ENCODE measurements at places on chromosomes 7 and 10. TPM values are rescaled to one million over a fixed set of nuclear protein-coding genes. Genes with fewer than 3 reads are reported as not detected.

Gene SORBS1
- 1.2 TPM for total RNA-seq

Gene PYROXD2
- 14.0 TPM for total RNA-seq

Gene OR2A7
- not detected for total RNA-seq

Gene PNLIPRP1
- not detected for total RNA-seq

Gene SLC29A3
- 3.0 TPM for total RNA-seq

Gene WDFY4
- not detected for total RNA-seq

Gene PRSS37
- not detected for total RNA-seq

Gene FAM25G
- total RNA-seq = not detected

Gene CYP3A7
- total RNA-seq = not detected

GRCh38 chr7:83575436-83575835, 73.5 kb downstream of the SEMA3E start:
- DNase-seq = no peak

DNA sequence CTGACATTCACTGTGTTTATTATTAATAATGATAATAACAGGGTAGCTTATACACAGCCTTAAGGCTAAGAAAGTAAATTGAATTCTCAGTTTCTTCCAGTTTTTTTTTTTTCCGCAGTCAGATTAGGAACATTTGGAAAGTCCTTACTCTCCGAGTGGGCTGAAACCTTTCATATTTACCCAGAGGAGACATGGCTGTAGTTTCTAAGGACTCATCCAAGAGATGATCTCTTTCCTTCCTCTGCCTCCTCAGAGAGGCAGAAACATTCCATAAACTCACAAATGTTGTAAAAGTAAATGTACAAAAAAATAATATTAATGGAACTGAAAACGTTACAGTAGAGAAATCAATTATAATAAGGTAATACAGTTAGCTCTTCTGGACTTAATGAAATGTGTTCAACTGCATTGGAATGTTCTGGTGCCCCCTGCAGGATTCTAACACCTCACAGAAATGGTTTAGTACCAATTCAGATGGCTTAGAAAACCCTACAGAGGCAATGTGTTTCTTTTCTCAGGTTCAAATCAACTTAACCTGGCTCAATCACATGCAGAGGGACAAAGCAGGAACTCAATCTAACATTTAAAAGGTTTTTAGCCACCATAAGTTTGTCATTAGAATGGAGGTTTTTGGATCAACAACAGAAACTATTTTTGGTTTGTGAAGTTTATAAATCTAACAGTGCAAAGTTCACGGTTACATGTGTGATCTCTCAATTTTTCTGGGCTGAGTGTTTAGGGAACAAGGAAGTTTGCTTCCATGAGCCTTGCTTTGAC, 71.7 kb downstream of the ICA1 start:
- DNase-seq = peak; percentile 66

- DNase-seq = peak; percentile 68
Measured at GRCh38 chr10:102310361-102311024, 65.2 kb downstream of the GBF1 start.

DNA sequence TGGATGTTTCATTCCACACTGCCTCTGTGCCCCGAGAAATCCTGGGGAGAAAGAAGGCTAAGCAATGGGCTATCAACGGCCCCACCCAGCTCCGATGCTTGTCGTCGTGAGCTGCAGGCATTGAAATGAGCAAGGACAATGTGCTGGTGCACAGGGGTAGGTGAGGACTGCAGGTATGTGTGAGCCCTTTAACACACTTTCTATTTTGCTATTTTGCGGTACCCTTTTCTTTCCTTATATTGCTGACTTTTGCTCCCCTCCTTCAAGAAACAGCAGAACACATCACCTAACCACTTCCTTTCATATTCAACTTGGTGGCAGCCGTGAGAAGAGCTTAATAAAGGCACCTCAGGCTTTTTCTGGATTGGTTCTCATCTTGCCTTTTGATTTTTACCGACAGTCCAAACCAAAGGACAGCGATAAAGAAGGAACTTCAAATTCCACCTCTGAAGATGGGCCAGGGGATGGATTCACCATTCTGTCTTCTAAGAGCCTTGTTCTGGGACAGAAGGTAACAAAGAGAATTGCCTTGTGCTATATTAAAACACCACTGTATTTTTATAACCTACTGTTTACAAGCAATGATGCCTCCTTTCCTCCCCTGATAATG, 39.2 kb downstream of the AIFM2 start:
- DNase-seq = no peak

GRCh38 chr7:112420236-112420861, 29.9 kb upstream of the IFRD1 start:
- peak; percentile 54 for DNase-seq

DNA sequence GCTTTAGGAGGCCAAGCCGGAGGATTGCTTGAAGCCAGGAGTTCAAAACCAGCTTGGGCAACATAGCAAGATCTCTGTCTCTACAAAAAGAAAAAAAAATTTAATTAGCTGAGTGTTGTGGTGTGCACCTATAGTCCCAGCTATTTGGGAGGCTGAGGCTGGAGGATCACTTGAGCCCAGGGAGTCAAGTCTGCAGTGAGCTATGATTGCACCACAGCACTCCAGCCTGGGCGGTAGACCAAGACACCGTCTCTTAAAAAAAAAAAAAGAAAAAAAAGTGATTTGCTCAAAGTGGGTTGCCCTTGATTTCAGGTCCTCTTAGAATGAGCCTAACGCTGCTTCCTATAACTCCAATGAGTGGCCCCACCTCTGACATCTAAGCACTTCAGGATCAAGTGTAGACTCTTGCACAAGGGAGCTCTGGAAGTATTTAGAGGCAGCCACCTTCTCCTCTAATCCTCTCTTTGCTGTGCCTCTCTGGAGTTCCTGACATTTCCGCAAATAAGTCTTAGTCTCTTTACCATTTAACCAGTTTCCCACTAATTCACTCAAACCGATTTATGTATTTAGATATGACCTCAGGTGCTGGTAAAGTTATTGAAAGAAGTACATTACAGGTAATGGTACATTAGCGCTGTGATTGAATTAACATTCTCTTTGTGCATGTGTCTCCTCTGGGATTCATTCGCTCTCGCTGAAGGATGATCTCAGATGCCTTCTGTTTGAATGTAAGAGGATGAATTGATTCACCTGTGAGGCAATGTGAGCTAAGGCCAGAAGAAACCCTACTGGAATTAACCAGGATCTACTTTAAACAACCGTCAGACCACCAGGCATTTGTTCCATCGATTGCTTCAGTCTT, 60.8 kb upstream of the CELF2 start:
- DNase-seq = no peak

DNA sequence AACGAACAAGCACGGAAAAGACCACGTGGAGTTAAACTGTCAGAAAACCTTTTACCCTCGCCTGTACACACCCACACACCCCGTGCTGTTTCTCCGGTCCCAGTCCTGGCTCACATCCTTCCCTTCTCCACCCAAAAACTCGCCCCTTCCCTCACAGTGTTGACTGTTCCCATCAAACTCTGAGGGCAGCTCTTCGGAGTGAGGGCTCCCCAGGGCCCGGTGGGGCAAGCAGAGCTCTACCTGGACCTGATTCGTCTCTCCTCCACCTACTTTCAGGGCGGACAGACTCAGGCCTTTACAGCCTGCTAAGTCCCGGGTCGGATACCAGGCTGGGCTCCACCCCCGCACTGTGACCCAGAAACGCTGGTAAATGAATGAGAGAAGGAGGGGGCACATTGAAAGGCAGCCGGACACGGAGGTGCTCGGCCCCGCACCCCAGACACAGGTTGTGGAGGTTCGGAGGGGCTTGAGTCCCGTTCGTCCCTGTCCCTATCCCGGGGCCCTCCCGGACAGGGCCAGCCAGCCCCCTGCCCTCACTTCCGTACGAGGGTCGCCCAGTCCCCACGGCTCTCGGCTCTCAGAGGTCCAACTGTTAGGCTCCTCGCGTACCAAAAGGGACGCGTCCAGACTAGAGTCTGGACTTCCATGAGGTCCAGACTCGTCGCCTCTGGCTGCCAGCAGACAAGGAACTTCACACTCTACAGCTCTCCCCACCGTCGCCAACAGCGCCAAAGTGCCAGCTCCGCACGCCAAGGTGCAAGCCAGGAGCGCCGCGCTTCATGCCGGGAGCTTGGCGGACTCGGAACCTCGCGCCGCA, 31.7 kb upstream of the ASL start:
- DNase-seq = peak; percentile 73

DNA sequence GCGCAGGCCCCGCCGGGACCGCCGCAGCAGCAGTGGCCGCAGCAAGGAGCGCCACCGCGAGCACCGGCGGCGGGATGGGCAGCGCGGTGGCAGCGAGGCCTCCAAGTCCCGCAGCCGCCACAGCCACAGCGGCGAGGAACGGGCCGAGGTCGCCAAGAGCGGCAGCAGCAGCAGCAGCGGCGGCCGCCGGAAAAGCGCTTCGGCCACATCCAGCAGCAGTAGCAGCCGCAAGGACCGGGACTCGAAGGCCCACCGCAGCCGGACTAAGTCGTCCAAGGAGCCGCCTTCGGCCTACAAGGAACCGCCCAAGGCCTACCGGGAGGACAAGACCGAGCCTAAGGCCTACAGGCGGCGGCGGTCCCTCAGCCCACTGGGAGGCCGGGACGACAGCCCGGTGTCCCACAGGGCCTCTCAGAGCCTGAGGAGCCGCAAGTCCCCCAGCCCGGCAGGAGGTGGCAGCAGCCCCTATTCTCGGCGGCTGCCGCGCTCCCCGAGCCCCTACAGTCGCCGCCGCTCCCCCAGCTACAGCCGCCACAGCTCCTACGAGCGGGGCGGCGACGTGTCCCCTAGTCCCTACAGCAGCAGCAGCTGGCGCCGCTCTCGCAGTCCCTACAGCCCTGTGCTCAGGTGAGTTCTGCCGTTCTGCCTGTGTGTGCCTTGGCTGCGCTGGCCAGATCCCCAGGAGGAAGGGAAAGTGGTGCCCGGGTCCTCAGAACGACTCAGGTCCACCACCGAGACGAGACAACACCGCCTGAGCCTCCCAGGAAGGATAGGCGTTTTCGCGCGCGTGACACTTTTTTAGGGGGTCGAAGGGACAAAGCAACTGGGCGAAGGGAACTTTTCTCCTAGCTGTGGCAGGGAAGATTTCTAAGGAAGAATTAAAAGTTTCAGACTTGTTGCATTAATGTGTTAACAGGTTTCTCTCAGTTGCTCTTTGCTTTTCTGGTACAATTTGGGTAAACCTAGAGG, 1.5 kb downstream of the CDK13 start:
- peak; percentile 74 for DNase-seq

GRCh38 chr10:7787150-7787856, 490 bp downstream of the KIN start:
- DNase-seq = peak; percentile 76

- no peak for DNase-seq
Measured at GRCh38 chr7:82172017-82172416, 271.6 kb downstream of the CACNA2D1 start.

- DNase-seq = no peak
Measured at GRCh38 chr10:74133923-74134820, 16.5 kb downstream of the AP3M1 start.

DNA sequence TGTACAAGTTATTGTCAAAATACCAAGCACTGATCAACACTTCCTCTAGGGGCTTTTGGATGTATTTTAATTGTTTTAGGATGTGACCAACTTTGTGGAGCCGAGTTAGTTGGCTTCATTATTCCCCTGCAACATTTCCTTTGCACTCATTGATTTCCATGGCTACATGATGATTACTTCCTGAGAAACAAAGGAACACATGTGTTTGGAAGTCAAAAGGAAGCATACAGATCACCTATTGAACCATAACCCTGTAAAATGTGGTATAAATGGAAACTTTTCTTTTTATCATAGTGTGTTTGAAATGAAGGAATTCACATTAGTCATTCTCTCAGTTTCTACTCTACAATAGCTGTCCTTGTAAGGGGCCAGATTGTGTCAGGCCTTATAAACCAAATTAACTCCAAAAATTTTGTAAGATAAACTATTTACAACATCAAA, 32.2 kb upstream of the EXOC6 start:
- peak; percentile 23 for DNase-seq

DNA sequence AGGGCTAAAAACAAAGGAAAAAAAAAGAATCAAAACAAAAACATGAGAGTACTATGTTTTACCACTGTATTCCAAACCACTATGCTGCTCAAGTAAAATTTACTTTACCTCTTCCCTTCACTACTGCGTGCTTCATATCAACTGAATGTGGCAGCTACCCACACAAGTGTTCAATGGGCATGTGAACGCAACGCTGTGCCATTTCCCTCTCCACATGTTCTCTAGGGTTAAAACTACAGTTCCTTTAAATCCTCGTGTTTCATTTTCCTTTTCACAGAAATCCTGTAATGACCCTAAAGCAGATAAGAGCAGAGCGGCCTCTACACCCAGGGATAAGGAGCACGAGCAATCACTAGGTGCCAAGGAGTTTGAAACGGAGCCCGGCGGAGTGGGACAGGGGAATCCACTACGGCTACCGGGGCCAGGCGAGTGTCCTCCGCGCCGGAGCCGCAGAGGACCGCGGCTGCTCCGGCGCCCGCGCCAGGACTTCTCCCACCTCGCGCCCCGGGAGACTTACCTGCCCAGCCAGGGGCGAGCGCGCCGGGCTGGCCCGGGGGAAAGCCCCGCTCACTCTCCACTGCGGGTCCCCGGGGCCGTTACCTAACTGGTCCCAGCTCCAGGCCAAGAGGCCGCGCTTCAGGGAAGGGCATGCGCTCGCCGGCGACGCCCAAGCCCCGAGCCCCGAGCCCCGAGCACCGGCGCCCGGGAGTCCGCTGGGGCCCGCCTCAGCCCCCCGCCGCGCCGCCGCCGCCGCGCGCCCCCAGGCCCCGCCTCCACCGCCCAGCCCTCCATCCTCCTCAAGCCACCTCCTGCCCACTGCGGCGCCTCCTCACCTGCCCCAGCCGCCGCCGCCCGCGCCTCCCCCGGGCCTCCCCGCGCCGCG, 711 bp downstream of the NAMPT start:
- peak; percentile 68 for DNase-seq

DNA sequence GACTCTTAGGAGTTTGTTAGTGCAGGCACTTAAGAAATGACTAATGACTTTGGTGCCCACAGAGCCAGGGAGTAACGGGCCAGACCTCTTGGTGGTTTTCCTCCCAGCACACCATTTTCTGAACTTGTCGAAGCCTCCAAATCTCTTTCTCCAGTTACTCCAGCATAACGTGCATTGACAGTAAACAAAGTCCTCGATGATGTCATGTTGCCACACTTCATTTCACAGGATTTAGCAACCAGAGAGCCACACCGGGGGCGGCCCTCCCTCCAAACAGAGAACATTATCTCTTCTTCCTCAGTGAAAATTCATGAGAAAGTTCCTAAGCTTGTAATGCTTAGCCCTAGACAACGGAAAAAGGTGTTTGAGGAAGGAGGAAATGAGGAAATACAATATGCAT, 4.0 kb upstream of the SVOPL start:
- no peak for DNase-seq

DNA sequence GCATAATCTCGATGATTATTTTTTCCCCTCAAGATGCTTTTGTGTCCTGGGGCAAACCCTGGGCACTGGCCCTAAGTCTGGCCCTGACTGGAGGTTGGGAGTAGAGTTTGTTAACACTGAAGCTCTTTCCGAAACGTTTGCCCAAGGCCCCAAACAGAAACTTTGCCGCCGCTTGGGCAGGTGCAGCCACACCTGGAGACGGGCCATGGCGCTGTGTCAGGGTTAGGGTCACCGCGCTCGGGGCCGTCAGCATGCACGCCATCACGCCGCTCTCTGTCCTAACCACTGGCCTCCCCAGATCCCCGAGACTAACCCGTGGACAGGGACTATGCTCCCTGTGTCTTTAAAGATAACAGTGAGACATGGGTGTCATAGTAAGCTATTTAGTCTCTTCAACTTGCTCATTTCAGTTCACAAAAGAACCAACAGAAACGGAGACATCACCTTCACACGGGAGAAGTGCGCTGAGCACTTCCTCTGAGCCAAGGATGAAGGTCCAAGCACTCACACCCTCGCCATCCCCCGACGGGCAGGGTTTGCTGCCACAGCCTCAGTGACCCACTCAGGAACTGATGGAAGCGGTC, 85.3 kb upstream of the DIP2C start:
- no peak for DNase-seq

All from GM23248 (cell line).